ENCODE measurements at places on chromosomes 6 and 20.

DNA sequence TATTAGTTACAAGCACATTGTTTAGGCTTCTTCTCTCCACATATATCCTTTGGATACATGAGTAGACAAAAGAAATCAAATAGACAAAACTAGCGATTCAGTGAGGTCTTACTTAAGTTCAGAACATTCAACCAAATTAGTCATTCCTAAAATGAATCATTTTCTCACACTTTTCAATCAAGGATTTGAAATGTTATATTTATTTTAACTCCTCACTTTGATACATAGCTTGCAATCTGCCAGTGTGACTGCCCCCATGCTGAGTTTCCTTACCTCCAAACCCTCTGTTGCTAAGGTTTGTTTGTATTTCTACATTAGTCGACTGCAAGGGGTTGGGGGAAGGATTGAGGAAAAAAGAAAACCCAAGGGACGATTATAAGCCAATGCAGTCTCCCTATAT lies 3.5 kb upstream of the MOXD1 start:
- DNase-seq, result no peak

DNA sequence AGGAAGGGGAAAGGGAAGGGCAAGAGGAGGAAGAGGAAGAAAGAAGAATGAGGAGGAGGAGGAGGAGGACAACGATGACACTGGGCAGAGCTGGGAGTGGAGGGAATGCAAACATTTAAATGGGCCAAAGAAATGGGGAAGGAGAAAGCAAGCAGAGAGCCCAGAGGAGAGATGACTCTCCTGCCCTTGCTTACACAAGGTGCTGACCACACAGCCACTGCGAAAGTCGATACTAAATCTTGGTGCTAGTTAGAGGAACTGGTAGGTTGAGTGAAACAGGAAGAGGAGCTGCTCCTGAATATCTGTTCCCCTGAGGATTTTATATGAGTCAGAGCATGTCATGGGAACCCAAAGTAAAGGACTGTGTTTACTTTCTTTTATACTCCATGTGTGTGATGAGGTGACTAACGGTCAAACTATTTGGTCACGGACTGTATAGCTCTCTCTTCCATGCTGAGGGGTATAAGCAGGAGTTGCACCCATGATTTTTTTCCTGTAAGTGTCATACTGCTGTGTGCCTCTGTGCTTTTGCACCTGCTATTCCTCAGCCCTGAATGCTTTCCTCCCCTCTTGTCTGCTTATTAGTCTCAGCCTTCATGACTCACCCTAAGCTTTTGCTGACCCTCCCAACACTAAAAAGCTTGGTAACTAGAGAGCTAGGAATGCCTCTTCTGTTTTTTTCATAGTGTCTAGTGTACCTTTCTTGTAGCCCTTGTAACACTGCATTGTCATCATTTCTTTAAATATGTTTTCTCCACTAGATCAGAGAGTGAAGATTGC lies 9.5 kb upstream of the PAQR8 start:
- peak; percentile 85 for DNase-seq

DNA sequence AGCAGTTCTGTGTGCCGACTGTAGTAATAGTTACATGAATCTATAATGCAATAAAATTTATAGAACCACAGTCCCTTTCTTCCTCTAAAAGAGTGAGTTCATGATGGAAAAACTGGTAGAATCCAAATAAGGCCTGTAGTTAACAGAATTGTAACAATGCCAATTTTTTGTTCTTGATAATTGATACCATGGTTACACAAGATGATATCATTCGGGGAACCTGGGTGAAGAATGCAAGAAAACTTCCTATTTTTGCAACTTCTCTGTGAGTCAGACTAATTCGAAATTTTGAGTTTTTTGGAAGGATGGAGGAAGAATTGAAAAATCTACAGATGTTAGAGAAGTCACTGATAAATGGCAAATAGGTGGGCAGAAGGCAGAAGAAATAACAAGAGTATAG lies 381.8 kb downstream of the CDKAL1 start:
- DNase-seq, result peak; percentile 31

DNA sequence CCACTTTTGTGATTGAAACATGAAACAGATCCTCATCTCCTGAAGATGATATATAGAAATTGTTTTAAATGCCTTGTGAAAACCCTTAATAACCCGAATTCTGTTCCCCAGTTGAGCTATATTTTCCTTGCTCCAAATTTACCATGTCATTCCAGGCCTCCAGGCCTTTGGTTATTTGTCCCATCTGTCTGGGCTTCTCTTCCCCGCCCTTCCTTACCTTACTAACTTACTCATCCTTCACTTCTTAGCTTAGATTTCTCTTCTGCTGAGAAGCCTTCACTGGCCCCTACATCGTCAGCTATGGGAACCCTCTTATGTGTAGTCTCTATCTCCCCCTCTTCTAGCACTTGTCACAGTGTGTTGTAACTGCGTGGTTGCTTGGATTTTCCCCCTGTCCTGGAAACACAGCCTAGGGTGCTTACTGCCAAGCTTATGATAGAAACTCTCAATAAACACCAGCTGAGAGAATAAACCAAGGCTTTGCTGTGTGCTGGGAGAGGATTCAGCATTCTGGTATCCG lies 68.6 kb downstream of the SGK1 start:
- no peak for DNase-seq

DNA sequence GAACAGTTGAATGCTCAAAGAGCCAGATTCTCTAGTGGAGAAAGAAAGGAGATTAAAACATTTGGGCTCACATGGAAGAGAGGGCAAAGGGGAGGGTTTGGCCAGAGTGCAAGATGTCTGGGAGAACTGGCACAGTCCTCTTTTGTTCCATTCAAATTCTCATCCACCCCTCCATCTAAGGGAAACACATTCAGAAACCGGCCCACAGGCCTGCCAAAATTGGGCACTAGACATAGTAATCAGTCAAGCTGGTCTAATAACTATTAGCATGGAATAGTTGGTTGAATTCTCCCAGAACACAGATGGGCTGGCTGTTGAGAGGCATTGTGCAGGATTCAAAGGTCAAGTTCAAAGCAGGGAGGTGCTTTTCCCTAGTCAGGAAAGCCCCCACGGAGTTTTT lies 341.4 kb upstream of the IRAK1BP1 start:
- DNase-seq, result no peak

GRCh38 chr20:55934146-55934545 lies 71.2 kb downstream of the CBLN4 start:
- no peak for DNase-seq

DNA sequence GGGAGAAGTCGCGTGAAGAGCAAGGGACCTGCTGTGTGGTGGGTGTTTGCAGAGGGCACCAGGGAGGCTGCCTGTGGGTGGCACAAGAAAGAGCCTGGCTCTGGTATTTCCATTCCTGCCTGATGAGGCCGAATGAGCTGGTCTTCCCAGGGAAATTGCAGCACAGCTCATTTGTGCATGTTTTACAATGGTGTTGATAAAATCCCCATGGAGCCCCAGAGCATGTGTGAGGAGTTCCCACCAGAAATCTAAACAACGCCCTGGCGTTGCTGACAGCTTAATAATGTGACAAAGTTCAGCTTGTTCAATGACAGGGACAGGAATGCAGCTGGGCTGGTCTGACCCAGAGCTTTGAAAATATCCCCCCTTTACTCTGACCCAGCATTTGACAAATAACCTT lies 135.5 kb downstream of the CLIC5 start:
- DNase-seq, result no peak

- no peak for DNase-seq
Observed at GRCh38 chr20:53623134-53623453, 29.5 kb upstream of the ZNF217 start.

- no peak for DNase-seq
Observed at GRCh38 chr6:14727494-14728395, 518.1 kb upstream of the JARID2 start.

DNA sequence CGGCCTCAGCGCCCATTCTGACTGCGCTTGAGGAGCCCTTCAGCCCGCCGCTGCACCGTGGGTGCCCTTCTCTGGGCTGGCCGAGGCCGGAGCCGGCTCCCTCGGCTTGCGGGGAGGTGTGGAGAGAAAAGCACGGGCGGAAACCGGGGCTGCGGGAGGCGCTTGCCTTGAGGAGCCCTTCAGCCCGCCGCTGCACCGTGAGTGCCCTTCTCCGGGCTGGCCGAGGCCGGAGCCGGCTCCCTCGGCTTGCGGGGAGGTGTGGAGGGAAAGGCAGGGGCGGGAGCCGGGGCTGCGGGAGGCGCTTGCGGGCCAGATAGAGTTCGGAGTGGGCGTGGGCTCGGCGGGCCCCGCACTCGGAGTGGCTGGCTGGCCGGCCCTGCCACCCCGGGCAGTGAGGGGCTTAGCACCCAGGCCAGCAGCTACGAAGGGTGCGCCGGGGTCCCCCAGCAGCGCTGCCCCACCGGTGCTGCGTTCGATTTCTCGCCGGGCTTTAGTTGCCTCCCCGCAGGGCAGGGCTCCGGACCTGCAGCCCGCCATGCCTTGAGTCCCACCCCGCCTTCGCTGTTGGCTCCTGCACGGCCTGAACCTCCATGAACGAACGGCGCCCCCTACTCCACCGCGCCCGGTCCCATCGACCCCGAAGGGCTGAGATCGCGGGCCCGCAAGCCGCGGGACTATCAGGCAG lies 45.7 kb upstream of the MCUR1 start:
- no peak for DNase-seq

DNA sequence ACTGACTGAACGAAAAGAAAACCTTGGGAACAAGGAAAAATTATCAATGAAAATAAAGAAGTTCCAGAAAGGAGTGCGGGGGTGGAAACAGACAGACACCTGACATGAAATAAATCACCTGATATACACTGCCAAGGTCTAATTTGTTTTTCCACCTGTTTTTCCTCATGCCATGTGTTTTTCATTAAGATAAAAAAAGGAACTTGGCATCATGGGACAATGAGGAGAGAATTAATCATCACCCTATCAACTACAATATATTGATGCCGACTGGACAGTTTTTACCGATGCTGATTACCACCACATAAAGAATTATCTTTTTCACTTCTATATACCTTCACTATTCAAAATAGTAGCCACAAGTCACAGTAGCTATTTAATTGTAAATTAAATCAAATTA lies 233.2 kb downstream of the ARHGAP18 start:
- no peak for DNase-seq

DNA sequence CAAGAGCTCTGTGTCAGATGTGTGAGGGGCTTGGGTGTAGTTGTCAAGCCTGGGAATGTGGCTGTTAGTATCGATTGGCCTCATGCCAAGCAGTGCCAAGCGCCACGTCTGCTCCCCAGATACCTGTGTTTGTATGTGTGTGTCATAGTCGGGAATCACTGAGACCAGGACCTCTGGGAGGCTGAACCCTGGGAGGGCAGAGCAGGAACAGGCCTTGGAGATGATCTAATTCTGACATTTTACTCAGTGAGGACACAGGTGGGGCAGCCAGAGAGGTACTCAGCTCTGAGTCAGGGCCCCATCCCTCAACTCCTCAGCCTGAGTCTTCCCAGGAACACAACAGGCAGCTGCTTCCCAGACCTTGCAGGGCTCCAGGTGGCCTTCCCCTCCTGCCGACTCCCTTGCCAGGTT lies 51.2 kb upstream of the FANCE start:
- no peak for DNase-seq

DNA sequence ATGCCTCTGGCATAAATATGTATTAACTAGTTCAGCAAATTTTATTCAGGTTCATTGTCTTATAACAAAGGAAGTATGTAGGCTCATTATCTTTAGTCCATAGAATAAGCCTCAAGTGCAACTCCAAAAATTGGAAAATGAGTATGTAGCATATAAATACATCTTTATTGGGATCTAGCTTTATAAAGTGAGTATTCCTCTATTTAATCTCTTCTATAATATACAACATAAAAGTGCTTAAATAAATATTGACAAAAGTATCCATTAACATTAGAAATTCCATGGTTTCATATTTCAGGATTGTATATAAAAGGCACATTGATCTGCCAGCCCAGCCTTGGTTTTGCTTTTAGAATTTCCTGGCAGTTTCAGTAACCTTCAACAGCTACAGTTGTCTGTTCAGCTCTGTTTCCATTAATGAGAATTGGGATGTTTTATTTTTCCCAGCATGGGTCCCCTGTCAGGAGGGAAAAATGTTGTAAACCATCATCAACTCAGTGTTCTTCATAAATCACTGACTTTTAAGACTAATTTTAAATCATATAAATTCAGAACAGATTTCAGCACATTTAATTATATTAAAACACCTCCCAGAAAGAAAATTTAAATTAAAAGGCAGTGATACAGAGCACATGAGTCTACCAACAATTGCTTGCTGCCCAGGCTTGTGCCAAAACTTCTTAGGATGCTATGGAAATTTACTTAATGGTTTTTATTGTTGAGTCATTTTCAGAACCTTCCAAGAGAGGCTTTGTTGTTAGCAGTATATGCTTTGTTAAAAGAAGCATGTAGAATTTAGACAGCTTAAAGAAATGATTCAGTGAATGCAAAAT lies 119.7 kb downstream of the ADGRG6 start:
- DNase-seq, result no peak

DNA sequence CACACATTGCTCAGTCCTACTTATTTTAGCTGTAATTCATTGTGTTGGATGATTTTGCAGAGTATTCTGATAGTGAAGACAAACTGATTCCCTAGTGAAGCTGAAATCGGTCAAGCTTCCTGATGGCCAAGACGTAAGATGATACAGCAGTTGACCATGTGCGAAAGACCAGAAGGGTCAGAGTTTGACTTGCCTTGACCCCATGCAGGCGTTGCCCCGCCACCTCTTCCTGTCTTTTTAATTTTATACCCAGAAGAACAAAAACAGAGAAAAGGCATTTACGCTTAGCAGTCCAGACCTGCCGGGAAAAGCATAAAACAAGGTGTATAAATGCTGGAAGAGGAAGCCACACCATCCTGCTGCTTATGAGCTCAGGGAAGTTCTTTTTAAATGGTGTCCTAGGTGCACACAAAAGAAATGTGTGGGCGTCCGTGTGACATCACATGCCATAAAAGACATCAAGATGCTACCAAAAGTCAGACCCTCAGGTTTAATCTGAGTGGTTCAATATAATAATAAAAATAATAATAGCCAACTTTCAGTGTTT lies 32.2 kb downstream of the TSHZ2 start:
- DNase-seq, result no peak

- DNase-seq, result no peak
Observed at GRCh38 chr6:146767632-146768031, 168.9 kb downstream of the ADGB start.

- no peak for DNase-seq
Observed at GRCh38 chr6:124991764-124992295, 29.6 kb downstream of the RNF217 start.

Measured in endothelial cell of umbilical vein (primary cell).